ENCODE measurements at places on chromosomes 5 and 9. TPM values are rescaled to one million over a fixed set of nuclear protein-coding genes. Genes with fewer than 3 reads are reported as not detected.

The LCN15 gene
- not detected for total RNA-seq

The CORO2A gene
- total RNA-seq = 35.5 TPM

The SLC45A2 gene
- total RNA-seq = 0.14 TPM

The FAM78A gene
- total RNA-seq = 0.34 TPM

The MZB1 gene
- 0.34 TPM for total RNA-seq

The ZBTB43 gene
- total RNA-seq = 54.7 TPM

The PSD2 gene
- total RNA-seq = under 0.01 TPM

The ZNF454 gene
- total RNA-seq = 4.8 TPM

The SYNPO gene
- 1.4 TPM for total RNA-seq

The CDH6 gene
- 0.14 TPM for total RNA-seq

The QRFP gene
- total RNA-seq = not detected

The KIF20A gene
- 0.34 TPM for total RNA-seq

All from nasal cavity respiratory epithelium epithelial cell of viscerocranial mucosa (primary cell).